ENCODE measurements at places on chromosomes 6 and 20.

DNA sequence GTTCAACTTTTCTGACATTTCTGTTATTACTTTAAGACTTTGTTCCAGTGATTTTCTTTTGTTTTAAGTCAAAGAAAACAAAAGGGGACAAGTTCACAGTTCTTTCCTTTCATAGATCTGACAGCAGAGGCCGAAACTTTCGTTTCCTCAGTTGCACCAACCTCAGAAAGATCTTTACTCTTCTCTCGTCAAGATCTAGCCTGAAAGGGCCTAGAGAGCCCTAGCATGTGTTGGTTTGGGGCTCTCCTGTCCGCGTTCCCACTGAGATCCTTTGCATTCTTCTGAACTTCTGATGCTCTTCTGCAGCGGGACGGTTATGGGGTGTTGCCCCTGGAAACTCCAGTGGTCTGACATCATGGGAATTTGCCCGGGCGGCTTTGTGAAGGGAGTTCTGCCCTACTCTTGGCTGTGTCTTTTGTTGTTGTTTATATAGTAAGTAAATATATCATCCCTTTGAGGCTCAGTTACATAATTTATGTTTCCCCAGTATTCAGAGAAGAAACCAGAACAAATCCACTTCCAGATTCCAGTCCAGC is 129.1 kb downstream of the SASH1 start:
- DNase-seq = no peak

DNA sequence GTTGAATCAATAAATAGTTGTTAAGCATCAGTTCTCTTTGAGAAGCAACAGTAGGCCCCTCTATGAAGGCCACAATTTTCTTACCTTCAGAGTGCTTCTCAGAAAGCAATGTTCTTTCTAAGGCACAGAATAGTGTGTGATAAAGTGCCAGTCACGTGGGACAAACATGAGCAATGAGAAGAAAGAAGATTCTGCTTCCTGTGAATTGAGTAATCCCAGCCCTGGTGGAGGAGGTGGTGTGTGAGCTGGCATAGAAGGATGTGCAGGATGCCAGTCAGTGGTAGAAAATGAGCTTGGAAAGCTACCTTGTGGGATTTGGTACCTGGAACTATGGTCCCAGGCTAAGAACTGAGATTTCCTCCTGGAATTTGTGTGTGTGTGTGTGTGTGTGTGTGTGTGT is 21.7 kb downstream of the KIZ start:
- DNase-seq = no peak

DNA sequence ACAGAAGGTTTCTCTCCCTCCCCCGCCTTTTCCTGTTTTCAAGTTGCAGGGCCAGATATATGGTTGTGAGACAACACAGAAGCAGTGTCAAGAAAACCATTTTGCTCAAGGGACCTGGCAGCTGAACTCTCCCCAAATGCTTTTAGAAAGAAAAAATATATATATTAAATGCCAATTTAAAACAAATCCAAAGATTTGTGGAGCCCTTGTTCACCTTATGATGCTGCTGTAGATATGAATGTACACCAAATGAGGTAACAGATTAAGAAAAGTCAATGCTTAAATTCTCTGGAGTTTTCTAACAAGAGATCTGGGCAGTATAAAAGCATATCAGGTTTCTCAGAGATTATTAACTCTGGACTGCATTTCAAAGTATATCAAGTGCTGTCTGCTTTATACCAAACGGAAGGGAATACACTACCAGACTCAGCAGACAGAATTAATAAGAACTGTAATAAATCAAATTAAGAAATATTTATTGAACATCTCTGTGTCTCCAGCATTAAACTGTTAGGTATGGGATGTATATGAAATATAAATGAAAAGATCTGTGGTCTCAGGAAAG is 357.5 kb downstream of the HDGFL1 start:
- DNase-seq = no peak

DNA sequence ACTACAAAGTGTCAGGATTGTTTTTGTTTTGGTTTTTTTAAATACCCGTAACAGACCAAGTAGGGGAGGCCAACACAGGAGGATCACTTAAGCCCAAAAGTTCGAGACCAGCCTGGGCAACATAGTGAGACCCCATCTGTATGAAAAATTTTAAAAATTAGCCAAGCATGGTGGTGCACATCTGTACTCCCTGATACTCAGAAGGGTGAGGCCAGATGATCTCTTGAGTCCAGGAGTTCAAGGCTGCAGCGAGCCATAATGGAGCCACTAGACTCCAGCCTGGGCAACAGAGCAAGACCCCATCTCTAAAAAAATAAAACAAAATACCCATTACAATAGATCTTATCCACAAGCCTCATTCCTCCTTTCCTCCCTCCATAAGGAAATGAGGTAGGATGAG is 28.7 kb upstream of the TM9SF4 start:
- DNase-seq = no peak

GRCh38 chr6:44569931-44570385 is 182.5 kb downstream of the CDC5L start:
- no peak for DNase-seq

GRCh38 chr6:102327697-102328225 is 934.3 kb downstream of the GRIK2 start:
- no peak for DNase-seq

DNA sequence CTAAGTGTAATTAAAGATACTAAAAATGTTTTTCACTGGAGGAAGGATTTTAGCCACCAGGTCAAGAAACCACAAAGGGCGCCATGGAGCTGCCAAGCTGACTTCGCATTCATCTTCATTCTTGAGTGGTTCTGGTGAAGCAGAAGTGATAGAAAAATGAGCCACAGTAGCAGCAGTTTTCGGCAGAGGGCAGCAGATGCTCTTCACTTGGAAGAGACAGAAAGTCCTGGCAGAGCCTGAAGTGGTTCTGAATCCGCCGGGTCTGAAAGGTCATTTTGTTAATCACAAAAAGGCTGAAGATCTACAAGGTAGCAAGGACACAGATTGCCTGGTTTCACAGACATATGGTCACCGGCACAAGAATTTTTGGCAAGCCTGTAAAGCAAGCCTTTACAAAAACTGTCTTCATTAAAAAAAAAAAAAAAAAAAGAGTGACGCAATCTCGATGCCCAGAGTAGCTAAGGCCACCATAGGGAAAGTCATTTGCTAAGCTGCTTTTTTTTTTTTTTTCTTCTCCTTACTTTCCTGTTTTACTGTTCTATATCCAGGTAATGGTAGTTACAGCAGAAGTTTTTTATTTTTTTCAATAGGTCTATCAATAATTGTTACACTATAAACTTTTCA is 345.1 kb upstream of the AGPAT4 start:
- DNase-seq = no peak

All from CD4-positive, alpha-beta T cell treated with Interleukin-17A for 1 hour (primary cell).